ENCODE measurements at places on chromosomes 1 and 21.

GRCh38 chr1:99503276-99503747 lies 142.6 kb upstream of the PALMD start:
- DNase-seq: no peak

GRCh38 chr21:33640697-33641351 lies 717 bp downstream of the CRYZL1 start:
- peak; percentile 37 for DNase-seq

- no peak for DNase-seq
Measured at GRCh38 chr1:154469844-154470560, 32.0 kb upstream of the TDRD10 start.

DNA sequence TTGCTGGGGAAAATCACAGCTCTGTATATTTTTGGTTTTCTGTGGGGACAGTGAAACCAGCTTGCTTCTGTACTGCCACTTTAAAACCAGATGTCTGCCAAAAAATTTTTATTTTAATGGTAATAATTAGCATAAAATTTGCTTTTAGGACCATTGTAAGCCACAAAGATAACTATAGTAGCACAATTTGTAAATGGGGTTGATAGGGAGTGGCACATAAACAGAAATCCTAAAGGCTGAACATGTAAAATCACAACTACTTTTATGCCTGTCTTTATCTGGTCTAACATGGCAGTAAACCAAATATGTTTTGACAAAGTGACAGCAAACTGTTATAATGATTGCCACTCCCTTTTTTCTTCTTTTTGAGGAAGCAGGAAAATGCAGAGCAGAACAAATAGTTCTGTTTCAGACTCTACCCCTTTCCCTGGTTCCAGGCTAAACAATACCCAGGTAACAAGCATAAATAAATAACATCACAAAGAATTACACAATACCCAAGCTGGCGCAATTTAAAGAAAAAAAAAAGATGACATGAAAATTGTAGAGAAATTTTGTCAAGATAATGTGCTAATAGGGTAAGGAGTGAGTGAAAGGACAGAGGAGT lies 24.0 kb upstream of the CCDC181 start:
- DNase-seq: no peak

DNA sequence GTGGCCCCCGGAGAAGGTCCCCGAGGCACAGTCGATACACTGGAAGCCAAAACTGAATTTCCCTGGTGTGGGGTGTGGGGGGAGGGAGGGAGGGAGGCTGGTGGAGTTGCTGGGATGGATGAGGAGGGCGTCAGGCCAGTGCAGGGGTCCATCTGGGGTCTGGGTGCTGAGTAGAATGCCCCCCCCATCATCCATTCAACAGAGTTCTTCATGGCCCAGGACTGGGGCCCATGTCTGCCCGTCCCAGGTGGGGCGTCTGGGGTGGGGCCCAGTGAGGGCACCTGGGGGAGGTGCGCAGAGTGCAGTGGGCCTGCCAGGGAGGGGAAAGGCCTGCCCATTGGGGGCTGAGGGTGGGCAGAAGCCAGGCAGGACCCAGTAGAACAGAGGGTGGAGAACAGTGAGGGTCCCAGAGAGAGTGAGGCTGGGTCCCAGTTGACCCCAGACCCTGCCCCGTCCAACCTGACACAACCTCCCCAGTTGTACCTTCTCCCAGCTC lies 1.9 kb downstream of the TNFRSF18 start:
- DNase-seq: peak; percentile 26

DNA sequence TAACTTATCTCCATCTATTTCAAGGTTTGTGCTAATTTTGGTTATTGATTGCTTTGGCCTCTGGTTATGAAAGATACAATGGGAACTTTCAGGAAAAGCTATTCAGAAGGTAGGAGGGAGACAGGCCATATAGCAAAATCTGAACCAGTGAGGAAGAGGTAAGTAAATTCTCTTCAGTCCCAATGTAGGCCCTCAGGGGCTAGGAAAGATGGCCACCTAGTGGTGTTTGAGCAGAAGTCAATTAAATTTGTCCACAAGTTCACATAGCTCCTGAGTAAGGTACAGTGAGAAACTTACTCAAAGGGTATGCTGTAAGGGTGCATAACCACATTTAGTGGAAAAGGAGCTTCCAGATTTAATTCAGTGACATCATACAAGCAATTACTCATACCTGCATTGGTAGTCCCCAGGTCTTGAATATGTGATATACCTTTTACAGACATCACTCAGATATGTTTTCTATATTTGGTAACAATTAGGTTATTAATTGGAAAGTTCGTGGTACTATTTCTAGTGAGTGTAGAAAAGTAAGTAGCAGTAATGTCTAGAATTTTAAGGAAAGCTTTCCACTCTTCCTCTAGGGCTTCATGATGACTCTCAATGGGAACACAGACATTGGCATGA lies 21.4 kb upstream of the FMO1 start:
- peak; percentile 72 for DNase-seq

DNA sequence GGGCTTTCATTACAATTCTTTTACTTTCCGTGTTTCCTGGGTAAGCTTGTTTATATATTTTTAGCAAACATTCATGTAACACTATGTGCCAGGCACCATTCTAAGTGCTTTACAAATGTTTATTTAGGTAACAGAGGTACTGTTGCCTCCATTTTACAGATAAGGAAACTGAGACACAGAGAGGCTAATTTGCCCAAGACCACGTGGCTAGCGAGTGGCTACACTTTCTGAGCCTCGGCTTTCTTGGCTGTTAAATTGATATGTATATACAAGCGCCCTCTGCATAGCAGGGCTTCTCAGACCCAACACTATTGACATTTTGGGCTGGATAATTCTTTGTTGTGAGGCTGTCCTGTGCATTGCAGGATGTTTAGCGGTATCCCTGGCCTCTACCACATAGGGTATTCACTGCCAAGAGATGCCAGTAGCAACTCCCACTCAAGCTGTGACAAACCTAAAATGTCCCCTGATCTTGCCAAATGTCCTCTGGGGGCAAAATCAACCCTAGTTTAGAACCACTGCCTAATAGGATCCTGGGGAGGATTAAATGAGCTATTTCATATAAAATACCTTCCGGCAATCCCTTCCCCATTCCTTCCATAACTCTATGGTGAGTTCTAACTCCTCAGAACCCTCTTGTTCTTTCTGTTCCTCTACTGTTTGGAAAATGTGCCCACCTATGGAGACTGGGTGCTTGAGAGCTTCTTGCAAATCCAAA lies 17.2 kb upstream of the ID3 start:
- DNase-seq: no peak

GRCh38 chr1:239931341-239931740 lies 160.3 kb upstream of the FMN2 start:
- no peak for DNase-seq
